ENCODE measurements at places on chromosomes 11 and 22.

DNA sequence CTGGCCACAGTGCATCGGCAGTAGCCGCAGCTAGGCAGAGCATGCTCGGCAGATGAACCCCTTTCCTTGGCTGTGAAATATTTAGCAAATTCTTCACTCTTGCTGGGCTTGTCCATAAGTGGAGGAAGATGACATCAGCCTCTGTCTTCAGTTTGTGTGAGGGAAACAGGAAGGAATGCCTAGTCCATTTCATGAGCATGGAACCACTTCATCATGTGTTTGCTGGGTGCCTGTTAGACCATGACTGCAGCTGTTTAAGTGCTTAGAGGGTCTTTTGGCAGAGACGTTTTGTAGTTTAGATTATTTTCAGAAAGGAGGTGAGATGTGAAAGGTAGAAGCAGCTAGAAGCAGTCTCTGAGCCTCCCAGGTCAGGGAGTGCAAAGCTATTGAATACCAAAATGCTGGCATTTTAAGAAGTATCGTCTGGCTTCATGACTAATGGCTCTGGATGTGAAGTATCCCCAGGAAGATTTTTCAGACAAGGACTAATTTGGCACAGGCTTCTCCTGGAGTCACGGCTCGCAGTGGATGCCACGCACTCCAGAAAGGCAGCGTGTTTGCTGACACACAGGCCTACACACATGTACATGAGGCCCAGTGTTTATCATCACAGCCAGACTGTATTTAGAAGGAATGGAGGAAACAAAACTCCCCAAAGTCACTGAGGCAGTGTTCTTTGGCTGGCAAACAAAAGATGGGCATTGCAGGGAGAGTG lies 43.1 kb upstream of the GRAMD1B start:
- no peak for DNase-seq

DNA sequence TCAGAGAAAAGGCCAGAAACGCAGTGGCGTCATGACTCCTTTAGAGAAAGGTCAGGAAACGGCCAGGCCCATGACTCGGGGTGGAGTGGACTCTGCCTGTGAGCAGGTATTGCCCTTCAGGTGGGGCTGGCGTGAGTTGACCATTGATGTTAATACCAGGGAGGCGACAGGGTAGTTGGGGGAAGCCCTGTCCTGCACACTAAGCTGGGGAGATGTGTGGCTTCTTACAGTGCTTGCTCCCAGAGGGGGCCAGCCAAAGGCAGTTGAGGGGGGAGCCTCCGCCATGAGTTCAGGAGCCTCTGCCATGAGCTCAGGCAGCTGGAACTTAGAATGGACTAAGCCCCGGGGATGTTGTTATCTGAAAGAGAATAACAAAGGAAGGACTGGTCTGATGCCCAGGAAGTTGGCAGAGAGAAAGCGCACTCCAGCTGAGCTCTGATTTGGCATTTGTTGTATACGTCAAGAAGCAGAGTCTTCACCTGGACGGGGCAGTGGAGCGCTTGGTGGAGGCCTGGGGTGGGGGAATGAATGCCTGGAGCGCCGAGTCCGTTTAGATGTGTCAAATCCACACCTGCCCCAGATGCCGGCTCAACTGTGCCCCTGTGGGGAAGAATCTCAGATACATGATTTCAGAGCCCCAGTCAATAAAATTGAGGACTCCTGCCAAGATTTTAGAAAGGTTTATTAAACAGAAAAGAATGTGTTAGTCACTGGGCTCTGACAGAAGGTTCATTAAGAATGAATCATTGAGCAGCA lies 222.5 kb downstream of the TBC1D22A start:
- peak; percentile 84 for DNase-seq

DNA sequence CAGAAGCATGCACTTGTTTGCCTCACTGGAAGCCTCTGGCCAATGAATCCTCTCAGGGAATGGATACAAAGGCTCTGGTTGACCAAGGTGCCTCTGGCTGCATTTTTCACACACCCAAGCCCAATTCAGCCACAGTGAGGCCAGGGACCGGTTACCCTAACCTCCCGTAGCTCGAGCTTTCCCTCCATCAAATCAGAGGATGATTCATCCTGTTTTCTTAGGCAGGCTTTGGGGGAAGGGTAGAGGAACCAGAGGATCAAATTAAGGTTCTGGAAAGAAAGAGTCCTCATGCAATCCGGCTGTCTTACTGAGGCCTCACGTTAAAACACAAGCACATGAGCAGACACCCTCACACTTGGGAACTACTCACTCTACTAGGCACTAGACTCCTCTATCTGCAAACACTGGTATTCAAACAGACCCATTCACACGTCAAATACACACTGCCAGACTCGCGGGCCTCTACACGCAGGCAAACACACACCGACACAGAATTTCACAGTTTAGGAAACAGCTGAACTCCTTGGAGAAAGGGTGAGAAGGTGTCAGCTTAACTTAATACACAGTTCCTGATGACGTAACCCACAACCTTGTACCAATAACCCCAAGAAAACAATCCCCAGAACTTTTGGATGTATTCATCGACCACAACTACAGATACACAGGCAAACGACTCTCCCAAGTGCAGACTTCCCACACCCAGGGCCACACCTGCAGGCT lies 12.4 kb downstream of the NRXN2 start:
- peak; percentile 25 for DNase-seq

DNA sequence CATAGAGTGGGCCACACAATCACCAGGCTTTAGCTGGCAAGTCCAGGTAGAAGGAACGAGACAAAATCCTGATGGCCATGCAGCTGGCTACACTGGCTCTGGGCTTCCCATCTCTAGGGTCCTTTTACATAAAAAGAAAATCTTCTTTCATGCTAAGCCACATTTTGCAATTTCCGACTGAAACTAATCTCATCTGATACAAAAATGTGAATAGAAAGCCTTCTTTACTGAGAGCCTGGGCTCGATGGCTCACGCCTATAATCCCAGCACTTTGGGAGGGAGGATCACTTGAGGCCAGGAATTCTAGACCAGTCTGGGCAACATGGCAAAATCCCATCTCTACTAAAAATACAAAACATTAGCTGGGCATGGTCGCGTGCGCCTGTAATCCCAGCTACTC lies 67.2 kb downstream of the MICAL3 start:
- no peak for DNase-seq

- DNase-seq: peak; percentile 53
These were observed 62.0 kb downstream of the IGF2 start for GRCh38 chr11:2077061-2077802.

DNA sequence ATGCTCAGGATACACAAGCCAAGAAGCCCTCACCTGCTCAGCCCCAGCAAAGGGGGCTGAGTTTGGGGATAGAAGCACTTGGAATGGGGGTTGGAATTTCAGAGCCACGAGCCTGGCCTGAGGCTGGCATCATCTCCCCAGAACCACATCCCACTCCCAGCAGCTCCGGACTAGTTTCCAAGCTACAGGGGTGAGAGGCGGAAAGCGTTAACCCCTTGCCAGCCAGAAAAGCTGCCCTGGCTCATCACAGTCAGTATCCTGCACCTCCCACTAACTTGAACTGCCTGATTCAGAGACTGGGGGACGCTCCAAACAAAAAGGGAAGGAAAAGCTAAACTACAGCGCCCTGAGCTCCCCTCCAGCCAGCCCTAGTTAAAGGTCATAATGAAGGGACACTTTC lies 19.0 kb upstream of the CHST1 start:
- DNase-seq: no peak

DNA sequence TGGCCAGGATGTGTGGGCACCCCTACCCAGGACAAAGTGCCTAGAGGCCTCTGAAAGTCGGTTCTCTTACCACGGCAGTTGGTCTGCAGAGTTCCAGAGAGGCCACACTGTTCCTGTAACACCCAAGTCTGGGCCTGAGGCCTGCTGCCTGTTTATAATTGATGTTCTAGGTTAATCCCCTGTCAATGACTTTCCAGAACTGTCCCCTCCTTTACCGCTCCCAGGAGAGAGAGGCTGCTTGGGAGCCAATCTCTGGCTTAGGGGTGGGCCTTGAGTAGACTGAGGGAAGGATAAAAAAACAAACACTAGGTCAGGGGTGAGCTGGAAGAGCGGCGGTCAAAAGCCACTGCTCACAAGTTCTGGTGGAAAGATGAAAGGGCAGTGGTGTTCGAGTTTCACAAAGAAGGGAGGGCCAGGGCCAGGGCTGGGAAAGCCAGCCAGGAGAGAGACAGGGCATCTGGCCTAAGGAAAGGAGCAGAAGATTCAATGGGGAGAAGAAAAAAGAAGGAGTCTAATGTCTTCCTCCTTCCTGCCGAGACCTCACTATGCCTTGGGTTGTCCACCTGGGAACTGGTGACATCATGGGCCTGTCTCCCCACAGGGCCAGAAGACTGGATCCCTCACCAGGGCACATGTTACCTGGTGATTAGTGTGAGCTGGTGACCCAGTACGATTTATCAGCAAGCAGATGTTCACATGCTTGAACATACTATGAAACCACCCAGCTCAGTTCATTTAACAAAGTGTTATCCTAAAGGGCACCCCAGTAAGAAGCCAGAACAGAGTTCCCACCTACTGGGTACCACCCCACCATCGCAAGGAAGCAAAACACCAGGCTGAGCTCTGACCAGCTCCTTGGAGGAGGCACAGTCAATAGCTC lies 50.2 kb downstream of the PC start:
- DNase-seq: peak; percentile 70

DNA sequence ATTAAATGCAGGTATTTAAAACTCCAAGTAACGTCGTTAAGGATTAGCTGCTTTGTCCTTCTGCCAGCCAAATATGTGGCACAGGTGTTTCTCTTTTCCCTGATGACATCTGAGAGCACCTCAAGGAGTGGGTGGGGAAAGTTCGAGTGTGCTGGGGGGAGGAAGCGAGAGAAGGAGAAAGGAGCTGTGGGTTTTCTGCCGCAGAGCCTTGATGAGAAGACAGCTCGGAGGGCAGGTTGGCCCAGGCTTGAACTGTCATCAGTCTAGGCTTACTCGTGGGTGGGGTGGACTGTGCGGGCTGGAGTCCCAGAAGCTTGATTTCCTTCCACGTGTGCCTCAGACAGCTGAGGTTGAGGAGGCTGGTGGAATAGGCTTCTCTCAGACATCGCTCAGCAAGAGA lies 15.2 kb upstream of the SORL1-AS1 start:
- peak; percentile 30 for DNase-seq

GRCh38 chr22:21624120-21624879 lies 5.5 kb downstream of the YDJC start:
- DNase-seq: no peak

- DNase-seq: peak; percentile 79
These were observed at the start of gene PDGFD for GRCh38 chr11:104164028-104164520. Gene PDGFD (minus strand): TSS chr11:104164147.

Measured in fibroblast of lung (primary cell).